Activated T-cell treated with anti-CD3 and anti-CD28 coated beads for 4 hours (primary cell): ENCODE measurements at places on chromosomes 7 and 10.

DNA sequence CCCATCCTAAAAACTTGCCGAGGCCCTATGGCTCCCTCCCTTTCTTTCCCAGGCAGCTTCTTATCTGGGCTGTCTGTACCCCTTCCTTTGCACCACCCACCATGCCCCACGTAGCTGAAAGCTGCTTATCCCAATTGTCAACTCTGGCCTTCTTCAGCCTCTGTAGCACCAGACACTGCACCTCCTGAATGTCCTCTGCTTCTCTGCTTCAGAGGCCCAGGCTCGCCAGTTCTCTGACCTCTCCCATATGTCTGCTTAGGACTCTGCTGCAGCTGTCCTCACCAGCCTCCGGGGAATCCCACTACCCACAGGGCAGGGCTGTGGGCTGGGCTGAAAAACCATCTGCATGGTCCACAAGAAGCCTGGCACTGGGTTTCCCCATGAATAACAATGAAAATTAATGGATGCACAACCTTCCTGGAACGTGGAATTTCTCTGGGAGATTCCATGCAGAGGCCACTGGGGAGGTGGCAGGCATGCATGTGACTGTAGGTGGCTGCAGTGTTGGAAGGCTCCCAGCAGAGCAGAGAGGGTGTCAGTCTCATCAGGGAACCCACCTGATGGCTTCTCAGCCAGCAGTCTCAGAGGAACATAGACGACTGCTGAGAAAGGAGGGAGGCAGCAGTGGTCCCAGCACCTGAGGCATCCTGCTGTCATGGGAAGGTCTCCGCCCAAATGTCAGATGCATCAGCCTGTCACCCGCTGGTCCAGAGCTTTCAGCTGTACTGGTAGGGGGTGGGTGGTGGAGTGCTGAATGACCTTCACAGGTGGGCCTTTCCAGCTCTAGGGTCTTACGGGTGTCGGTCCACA is 16.8 kb upstream of the SH2D4B start:
- DNase-seq = no peak

GRCh38 chr10:4189281-4189680 is 404.3 kb upstream of the KLF6 start:
- DNase-seq = no peak

DNA sequence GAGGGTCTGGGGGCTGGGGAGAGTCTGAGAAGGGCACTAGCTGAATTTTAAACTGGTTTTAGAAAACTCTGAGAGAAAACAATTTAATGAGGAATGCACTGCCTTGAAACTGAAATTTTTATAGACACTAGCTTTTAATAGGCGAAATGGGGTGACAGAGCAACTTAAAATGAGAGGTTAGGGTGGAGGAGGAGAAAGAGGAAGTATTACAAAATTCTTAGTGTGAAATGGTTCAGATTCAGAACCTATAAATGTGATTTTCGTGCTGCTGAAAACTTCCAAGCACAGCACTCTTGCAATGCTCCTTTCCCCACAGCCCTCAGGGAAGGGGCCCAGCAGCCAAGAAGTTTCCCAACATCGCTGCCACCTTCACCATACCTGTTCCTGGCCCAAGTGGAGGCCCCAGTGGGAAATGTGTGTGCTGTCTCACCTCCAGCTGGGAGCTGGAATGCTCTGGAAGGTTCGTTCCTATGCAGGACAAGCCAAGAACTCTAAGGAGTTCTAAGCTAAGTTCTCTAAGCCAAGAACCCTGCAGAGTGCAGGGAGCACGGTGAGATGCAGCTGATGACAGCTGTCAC is 60.0 kb downstream of the ATXN7L1 start:
- DNase-seq = no peak

DNA sequence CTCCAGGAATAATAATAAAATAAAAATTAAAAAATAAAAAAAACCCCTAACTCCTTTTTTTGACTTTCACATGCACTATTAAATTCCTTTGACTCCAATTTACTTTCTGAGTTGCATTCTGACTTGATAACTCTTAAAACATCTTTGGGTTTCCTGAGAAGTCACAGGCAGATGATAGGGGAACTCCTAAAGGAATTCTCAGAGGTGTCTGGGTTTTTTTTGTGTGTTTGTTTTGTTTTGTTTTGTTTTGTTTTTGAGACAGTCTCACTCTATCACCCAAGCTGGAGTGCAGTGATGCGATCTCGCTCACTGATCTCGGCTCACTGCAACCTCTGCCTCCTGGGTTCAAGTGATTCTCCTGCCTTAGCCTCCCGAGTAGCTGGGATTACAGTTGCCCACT is 52.7 kb upstream of the APBB1IP start:
- no peak for DNase-seq

- no peak for DNase-seq
Measured at GRCh38 chr10:128739930-128740329, 613.7 kb upstream of the MKI67 start.

DNA sequence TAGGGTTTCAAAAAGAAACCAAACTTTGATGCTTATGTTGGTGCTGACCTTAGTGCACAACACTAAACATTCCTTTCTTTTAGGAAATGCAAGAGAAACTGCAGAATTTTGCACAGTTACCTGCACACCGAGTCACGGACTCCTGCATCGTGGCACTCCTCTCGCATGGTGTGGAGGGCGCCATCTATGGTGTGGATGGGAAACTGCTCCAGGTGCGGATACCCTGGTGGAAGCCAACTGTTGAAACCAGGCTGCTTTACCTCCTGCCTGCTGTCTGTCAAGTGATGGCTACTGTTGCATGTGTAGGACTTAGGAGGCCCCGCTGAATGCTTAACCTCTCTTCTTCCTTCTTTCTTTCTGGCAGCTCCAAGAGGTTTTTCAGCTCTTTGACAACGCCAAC is 11.7 kb downstream of the CASP2 start:
- peak; percentile 60 for DNase-seq

DNA sequence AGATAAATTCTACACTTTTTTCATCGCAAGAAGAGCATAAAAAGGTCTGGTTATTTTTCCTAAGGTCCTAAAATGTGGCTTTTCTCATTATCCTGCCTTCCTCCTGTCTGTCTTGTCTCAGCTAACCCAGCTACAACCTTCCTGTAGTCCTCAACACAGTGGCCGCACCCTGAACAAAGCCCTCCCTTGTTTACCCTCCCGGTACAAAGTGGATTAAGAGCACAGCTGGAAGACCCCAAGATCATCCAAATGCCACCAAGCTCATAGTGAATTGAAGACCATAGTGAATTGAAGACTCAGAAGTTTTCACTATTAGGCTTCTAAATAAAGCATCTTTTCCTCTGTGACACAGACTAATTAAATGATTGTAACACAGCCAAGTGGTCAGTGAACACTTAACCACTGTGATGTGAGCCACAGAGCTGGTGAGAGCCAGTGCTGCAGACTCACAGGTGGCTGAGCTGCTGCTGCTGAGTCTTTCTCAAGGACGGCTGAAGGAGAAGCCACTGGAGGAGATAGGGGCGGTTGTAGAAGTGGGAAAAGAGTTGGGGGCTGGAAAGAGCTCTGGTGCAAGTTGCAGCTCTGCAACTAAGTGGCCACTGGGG is 123.6 kb downstream of the ATXN7L1 start:
- no peak for DNase-seq

DNA sequence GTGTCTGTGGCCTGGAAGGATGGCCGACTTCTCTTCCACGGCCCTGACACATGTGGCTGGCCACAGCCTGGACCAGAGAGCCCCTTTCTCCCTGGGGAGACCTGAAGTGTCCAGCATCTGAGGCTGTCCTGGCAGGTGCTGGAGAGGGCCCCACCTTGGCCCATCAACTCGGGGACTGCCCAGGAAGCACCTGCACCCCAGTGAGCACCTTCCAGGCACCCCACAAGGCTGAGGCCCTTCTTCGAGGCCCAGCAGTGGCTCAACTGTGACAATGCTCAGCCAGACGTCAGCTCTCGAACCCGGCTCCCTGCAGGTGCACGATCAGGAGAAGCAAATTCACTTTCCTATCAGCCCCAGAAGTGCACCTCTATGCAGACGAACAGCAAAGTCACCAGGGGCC is 24.3 kb downstream of the RGS10 start:
- no peak for DNase-seq

DNA sequence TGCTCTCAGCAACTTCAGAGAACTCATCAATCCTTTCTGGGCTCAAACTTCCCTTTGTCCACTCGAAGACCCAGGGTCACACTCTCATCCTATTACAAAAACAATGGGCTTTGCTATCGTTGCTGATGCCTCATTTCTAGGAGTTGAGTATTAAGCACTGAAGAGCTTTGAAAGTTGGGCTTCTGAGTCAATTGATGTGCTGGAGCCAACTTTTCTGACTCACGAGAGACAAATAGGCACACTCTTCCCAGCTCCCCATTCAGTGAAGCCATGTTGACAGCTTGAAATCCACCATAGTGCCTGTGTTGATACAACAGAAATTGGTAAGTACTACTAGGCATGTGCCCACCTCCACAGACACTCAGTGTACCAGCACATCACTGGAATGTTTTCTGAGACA is 97.5 kb upstream of the PRSS58 start:
- no peak for DNase-seq

DNA sequence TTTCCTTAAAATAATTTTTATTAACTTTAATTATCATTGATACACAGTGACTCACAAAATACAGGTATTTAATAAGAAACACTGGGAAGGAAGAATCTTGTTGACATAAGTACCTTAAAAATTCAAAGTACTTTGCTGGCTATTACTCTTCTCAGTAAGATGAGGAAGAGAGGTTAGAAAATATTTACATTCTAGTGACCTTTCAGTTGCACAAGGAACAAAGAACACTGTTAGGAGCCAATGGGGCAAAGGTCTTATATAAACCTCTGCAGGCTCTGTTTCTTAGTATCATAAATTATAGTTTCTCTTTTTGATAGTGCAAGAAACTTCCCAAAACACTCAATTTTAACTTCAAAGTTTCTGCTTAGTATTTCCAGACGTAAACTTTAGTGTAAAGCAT is 4.8 kb upstream of the TAX1BP1 start:
- no peak for DNase-seq

GRCh38 chr7:30921540-30922401 is 10.1 kb downstream of the AQP1 start:
- no peak for DNase-seq

- no peak for DNase-seq
Measured at GRCh38 chr10:70233939-70234300, 691 bp upstream of the PPA1 start.

GRCh38 chr10:70461397-70462348 is 16.9 kb upstream of the PALD1 start:
- DNase-seq = peak; percentile 38

DNA sequence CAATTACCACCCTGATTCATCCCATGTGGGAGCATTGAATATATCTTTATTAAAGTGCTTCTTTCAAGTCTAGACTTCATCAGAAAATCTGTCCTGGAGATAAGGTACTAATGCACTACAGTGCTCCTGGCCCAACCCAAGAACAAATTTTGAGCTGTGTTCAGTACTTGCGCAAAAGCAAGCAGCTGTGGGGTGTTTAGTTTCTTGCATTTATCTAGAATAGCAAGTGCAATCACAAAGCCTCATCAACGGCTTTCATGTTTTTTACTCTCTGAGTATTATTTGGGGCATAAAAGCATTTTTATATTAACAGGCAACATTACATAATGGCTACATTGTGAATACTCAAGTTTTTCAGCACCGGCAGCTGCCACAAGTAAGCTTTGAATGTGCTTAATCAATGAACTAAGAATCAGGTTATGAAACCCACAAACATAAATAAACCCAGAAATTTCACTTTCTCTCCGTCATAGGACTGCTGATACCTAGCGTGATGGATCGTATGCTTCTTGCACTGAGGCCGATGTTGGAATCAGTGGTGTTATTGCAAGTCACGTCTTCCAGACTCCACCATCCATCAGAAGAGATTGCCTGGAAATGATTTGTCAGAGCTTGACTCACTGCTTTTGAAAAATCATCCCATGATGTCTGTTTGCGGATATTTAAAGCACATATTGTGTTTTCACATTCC is 113.1 kb downstream of the CTTNBP2 start:
- DNase-seq = no peak

GRCh38 chr10:89393898-89394297 is 1.5 kb downstream of the IFIT1 start:
- DNase-seq = no peak

GRCh38 chr7:84412161-84412969 is 217.8 kb upstream of the SEMA3A start:
- no peak for DNase-seq

- DNase-seq = no peak
Measured at GRCh38 chr10:6185039-6185716, 17.6 kb upstream of the PFKFB3 start.

DNA sequence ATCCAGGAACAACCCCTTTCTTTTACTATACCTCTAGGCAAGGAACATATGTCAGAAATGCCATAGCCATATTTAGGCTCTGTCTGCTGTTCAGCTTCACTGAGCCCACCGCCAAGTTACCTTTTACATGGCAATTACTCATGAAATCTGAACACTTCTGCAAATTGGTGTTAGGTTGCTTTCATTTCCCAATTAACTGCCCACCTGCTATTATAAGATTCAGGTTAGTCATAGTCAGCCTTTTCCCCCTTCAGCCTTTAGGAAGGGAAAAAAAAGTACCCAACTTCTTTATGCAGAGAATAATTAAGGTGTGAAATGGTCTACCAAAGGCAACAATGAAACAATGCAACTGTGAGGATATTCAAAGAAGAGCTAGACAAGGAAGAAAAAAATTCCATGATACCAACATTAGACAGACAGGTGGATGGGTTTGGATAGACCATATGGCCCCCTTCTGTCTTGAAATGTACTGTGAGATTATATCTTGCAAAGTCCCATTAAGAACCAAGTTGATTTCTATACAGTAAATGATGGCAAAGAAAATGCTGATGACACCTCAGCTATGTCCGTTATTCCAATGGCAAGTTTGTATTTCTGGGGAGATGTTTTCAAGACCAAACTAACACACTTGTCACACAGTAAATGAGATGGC is 442.1 kb upstream of the NRP1 start:
- no peak for DNase-seq

GRCh38 chr7:41573862-41574261 is 129.0 kb downstream of the INHBA start:
- no peak for DNase-seq
